Endodermal cell (in vitro differentiated cells): ENCODE measurements at places on chromosomes 4 and X. TPM values are rescaled to one million over a fixed set of nuclear protein-coding genes. Genes with fewer than 3 reads are reported as not detected.

The SYN1 gene
- total RNA-seq: 5.3 to 7.1 TPM (median 5.8 TPM) in 3 replicates

The EGFL6 gene
- 0.15 to 0.19 TPM in 2 of 3 replicates, not detected in the other for total RNA-seq

The BMX gene
- not detected in 2 replicates for total RNA-seq

The TRIM61 gene
- 1.8 to 3.3 TPM (median 2.7 TPM) in 3 replicates for total RNA-seq

The NALF2 gene
- total RNA-seq: 56.4 to 72.5 TPM (median 63.0 TPM) in 3 replicates
